Activated naive CD4-positive, alpha-beta T cell treated with Interleukin-2 at 50 U/mL for 16 hours (primary cell): ENCODE measurements at places on chromosomes 16 and 17.

GRCh38 chr17:15181816-15182215, 83.3 kb downstream of the PMP22 start:
- DNase-seq, result no peak

- DNase-seq, result peak; percentile 76
Observed at GRCh38 chr16:87956365-87957231, 5.4 kb downstream of the BANP start.

- no peak for DNase-seq
Observed at GRCh38 chr16:78745108-78746019, 645.9 kb downstream of the WWOX start.

- DNase-seq, result peak; percentile 38
Observed at GRCh38 chr17:8072729-8073461, 14.6 kb downstream of the ALOX12B start.

DNA sequence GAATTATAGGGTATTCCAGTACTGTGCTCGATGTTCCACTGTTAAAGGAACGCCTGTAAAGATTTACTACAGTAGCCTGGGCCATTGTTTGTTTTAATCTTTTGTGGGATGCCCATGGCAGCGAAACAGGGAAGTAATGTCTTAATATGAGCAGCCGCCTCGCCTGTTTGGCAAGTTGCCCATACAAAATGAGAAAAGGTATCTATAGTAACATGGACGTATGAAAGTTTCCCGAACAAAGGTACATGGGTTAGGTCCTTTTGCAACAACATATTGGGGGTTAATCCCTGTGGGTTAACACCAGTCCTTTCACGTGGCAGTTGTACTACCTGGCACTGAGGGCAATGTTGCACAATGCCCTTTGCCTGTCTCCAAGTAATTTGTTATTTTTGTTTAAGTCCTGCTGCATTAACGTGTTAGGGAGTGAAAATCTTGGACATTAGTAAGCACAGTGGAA, 21.1 kb upstream of the TMC5 start:
- DNase-seq, result no peak

DNA sequence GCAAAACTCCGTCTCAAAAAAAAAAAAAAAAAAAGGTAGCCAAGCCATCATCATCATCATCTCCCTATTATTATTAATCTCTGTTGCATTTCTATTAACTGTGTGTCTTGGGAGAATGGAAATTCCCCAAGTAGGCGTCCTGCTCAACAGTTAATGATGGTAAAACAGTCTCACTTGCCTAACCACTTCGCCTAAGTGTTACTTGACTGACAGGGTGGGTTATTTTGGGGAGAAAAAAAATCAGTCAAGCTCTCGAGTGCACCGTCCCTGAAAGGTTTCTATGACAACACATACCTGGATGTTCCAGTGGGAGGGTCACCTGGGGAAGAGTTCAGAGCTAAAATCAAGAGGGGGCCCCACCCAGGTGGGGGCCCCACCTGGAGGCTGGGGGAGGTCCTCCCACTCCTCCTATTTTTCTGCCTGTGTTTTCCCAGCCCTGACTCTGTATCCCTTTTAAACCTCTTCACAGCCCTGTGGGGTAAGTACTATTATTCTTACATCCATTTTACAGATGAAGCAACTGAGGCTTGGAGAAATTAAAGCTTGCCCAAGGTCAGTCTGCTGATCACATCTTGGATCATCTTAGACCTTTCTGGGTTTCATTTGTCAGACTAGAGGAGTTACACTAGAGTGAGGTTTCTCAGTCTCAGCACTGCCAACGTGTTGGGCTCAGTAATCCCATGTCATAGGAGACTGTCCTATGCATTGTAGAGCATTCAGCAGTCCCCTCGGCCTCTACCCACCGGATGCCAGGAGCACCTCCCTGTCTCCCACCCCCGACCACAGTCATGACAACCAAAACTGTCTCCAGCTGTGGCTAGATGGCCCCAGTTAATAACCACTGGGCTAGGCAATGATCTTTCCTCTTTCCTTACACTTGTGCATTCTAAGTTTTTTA, 11.0 kb upstream of the ABAT start:
- DNase-seq, result no peak

DNA sequence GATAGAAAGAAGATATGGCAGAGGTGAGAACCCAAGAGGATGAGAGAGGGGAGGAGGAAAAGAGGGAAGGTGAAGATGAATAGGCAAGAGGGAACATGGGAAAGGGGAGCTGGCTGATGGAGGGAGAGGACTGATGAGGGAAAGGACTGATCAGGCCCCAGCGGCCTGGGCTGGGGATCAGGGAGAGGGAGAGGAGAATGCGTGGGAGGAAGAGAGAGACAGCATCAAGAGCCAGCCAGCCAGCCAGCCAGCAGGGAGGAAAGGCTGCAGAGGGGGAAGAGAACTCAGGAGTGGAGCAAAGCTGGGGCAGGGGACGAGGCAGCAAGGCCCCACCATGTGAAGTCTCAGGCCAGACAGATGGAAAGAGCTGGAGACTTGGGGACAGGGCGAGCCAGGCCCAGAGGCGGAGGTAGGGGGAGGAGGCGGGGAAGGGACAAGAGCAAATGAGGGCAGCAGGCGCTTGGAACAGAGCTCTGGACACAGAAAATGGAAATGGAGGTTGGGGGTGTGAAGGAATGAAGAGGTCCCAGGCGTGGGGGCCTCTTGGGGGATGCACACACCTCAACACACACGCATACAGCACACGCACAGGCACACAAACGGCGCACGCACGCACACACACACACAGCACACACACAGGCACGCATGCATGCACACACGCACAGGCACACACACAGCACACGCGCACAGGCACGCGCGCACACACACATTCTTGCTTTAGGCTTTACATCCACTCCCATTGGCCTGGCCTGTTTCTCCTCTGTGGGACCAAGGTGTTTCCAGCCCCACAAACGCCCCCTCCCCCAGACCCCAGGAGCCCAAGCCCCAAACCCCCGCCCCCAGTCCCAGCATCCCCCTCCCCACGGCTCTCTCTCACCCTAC, 12.3 kb downstream of the DLG4 start:
- DNase-seq, result no peak
